Activated T-cell treated with anti-CD3 and anti-CD28 coated beads, Interleukin-2, amount 50 U/mL, for 4 hours (primary cell): ENCODE measurements at places on chromosomes 5 and 9.

- no peak for DNase-seq
Observed at GRCh38 chr5:4113905-4114304, 518.3 kb downstream of the IRX1 start.

GRCh38 chr5:88391991-88392390, 123.3 kb upstream of the TMEM161B start:
- DNase-seq, result no peak

GRCh38 chr5:177087398-177088005, 787 bp downstream of the FGFR4 start:
- no peak for DNase-seq

DNA sequence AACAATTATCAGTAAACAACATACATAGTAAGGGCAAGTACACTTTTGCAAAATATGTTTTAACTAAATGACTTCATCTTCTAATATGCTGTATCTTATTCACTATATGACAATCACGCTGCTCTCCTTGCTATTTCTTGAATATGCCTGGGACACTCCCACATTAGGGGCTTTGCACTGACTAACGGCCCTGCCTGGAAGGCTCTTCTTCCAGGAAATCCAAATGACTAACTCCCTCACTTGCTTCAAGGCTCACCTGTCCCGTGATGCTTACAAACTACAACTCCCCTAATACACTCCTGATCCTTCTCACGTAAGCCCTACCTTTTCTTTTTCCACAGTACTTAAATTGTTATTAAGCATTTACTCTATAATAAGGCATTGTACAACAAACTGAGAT, 10.6 kb downstream of the ERP44 start:
- no peak for DNase-seq

- no peak for DNase-seq
Observed at GRCh38 chr9:10274175-10274574, 338.6 kb downstream of the PTPRD start.

GRCh38 chr5:115393239-115393638, 96.8 kb upstream of the CCDC112 start:
- DNase-seq, result no peak
